CD4-positive, alpha-beta T cell treated with Interleukin-21 for 1 hour (primary cell): ENCODE measurements at places on chromosomes 7 and 10.

- DNase-seq = no peak
Measured at GRCh38 chr10:17808971-17809841, at the start of gene MRC1. MRC1 (plus strand) TSS chr10:17809348; CDS start chr10:17809466, 118 bp downstream.

DNA sequence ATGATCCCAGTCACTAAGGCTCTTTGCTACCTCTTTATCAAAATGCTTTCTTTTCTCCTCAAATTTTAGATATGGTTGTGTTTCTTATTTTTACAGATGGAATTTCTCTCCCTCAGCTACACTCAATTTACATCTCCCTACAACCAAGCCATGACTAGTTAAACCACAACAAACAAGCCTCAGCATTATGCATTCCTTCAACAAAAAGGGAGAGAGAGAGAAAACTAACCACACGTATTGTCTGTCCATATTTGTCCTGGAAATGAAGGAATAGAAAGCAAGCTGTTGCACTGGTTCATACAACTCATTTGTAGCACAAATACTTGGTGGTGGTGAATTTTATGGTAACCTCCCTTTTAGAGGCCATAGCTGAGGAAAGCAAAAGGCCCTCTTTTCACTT is 286.4 kb downstream of the AHR start:
- no peak for DNase-seq

- no peak for DNase-seq
Measured at GRCh38 chr7:41244246-41244645, 458.6 kb downstream of the INHBA start.

DNA sequence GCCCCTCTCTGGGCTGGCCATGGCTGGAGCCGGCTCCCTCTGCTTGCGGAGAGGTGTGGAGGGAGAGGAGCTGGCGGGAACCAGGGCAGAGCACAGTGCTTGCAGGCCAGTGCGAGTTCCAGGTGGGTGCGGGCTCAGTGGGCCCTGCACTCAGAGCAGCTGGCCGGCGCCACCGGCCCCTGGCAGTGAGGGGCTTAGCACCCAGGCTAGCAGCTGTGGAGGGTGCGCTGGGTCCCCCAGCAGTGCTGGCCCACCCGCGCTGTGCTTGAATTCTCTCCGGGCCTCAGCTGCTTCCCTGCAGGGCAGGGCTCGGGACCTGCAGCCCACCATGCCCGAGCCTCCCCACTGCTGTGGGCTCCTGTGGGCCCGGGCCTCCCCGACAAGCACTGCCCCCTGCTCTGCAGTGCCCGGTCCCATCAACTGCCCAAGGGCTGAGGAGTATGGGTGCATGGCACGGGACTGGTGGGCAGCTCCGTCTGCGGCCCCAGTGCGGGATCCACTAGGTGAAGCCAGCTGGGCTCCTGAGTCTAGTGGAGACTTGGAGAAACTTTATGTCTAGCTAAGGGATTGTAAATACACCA is 61.2 kb upstream of the AGR3 start:
- no peak for DNase-seq

GRCh38 chr7:741191-741671 is 14.2 kb upstream of the PRKAR1B start:
- no peak for DNase-seq

DNA sequence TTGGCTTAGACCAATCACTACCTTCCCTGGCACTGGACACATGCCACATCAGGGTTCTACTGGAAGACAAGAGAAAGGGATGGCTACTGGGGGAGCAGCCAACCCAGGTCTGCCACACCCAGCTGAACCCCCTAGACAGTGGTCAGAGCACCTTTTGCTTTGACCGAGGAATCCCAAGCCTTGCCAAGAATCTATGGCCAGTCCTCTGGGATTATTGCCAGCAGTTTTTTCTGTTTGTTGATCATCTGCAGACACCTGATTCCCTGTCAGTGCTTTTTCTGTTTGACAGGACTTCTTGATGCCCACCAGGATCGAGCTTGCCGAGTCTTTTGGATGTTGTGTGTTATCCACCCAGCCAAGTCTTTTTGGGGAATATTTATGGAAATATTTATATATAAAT is 476.2 kb upstream of the GALNT17 start:
- DNase-seq = no peak

DNA sequence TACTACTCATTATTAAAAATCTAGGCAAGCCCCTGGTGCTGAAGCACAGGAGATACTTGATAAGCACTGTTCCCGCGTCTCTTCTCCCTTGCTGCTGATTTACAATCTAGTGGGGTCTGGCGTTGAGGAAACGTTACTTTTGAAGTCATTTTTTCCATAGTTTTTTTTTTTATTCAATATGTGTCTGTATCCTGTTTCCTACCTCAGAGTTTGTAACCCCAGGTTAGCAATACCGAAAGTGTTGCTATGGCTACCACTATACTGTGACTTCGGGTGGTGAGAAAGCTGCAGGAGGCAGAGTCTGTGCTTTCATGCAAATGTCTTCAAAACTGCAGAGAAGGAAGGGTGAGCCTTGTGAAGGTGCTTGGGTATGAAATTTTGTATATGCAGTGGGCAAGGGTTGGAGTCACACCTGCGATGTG is 458.8 kb upstream of the GHITM start:
- DNase-seq = peak; percentile 35

DNA sequence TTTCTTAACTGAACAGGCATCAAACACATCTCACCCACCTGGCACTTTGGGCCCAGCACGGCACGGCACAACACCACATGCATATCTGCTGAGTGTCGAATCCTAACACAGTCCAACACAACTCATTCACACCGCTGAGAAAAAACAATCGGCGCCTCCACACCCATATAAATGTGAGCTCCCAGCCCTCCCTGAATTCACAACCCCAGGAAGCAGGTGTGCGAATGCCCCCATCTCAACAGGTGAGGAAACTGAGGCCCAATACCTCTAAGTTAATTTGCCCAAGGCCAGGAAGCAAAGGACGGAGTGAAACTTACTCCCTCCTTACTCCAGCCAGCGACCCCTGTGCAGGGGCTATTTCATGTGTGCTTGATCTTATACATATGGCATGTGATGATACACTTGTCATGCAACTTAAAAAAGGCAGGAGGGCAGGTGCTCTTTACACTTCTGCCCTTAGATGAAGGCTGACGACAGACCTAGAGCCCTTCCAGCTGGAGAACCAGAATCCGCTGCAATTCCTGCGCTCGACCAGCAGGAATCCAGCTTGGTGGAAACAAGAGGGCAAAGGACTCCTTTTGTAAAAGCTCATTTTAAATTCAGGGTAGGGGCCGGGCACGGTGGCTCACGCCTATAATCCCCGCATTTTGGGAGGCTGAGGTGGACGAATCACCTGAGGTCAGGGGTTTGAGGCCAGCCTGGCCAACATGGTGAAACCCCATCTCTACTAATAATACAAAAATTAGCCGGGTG is 116.0 kb downstream of the LARP4B start:
- DNase-seq = no peak

GRCh38 chr10:101967713-101968112 is 88.3 kb downstream of the ARMH3 start:
- no peak for DNase-seq

- no peak for DNase-seq
Measured at GRCh38 chr10:117003336-117003735, 1.7 kb downstream of the SHTN1 start.

DNA sequence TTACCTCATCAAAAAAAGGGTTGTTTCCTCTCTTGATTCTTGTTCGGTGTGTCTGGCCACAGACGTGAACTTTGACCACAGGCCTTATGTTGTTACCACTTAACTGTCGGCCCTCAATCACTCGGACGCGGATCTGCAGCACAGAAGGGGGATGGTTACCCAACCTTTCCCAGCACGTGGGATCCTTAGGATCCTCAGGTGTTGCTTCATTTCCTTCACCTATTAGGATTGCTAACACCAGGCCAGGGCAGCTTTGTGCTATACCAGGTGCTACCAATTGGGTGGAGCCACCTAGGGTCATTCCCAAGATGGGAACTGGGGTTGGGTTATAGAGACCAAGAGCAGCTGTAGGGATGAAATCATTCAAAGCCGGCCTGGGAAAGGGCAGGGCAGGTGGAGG is 73.4 kb downstream of the MYOF start:
- no peak for DNase-seq

DNA sequence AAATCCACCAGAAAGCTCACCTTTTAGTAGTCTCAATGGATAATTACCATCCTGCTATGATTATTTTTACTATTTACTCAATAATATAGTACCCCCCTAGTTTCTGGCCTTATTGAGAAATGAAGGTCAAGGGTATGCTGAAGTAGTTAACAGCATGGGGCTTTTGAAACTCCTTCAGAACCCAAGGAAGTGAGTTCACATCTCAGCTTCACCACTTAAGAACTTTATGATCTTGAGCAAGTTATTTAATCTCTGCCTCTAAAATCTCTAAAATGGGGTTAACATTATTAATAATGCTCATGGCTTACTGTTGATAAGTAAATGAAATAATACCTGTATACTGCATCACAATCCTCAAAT is 5.8 kb downstream of the MTPN start:
- no peak for DNase-seq

- DNase-seq = no peak
Measured at GRCh38 chr10:72092171-72092924, 4.0 kb upstream of the SPOCK2 start.

DNA sequence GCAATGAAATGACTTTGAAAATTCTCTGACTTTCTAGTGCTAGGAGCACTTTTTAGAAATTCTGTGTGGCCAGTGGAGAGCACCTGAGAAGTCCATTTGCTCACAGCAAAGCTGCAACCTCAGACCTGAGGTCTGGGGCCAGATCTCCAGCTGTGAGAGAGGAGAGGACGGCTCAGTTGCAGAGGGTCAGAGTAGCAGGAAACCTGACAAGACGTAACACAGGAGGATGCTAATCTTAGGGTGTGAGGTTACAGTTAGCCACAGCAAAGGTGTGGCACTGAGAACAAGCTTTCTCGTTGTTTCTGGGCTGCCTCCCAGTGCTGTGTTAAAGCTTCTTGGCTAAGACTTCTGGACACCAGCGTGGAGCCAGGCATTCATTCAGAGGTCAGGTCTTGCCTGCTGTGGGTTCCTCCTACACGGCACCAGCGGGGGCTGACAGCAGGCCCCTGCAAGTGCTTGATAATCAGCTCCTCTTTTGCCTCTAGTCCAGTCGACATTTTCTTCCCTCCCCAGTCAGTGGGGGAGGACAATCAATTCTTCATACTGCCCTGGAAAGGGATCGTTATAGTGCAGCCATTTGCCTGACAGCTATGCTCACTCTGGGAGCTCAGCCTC is 435.4 kb upstream of the DPP6 start:
- DNase-seq = no peak

- DNase-seq = no peak
Measured at GRCh38 chr7:6151994-6152735, 120.3 kb downstream of the CYTH3 start.

DNA sequence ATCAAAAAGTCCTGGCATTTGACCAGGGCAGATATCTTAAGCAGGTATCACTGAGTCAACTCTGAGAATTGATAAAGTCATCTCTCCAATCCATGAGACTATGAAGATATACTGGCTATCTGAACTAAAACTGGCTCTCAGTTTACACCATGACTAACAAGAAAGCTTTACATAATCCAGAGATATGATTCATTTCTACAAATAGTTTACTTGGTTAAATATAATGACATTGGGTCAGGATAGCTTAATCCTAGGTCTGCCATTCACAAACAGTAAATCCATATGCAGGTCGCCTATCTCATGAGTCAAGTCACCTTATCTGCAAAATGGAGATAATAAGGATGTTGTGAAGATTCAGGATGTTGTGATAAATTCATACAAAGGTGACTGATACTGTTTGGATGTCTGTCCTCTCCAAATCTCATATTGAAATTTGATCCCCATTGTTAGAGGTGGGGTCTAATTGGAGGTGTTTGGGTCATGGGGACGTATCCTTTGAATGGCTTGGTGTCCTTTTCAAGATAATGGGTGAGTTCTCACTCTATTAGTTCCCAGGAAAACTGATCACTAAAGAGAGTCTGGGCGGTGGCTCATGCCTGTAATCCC is 117.4 kb downstream of the JMJD1C start:
- no peak for DNase-seq

GRCh38 chr10:2920168-2920567 is 147.2 kb upstream of the PFKP start:
- DNase-seq = no peak
